ENCODE measurements at places on chromosomes 3 and 15. TPM values are rescaled to one million over a fixed set of nuclear protein-coding genes. Genes with fewer than 3 reads are reported as not detected.
A peak's percentile ranks its signal among the peaks of the same experiment; 100 is the strongest.

ANKRD63 gene
- not detected for total RNA-seq

NFKBIZ gene
- total RNA-seq: 6.3 TPM

ZNF501 gene
- total RNA-seq: 8.8 TPM

SHC4 gene
- total RNA-seq: 0.22 TPM

FBXO22 gene
- 39.7 TPM for total RNA-seq

DNA sequence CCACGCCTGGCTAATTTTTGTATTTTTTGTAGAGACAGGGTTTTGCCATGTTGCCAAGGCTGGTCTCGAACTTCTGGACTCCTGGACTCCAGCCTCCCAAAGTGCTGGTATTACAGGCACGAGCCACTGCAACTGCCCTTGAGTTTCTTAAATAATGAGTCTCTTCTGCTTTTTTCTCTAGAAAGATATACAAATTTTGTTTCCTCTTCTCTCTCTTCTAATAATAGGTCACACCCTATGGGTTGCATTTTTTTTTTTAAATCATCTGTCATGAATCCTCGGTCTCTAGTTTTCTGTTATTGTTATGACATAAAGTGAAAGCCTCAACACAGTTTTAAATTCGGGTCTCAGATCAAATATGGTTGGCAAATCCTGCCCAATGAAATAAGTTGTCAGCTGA is 111.2 kb downstream of the IL12A start:
- H3K27ac ChIP-seq: no peak overlapping the region
- H3K36me3 ChIP-seq: no peaks in the 10 kb centered on the region
- H3K4me1 ChIP-seq: no peaks in the 10 kb centered on the region
- no peak for DNase-seq

- DNase-seq: peak; percentile 82
- no peaks in the 10 kb centered on the region for H3K36me3 ChIP-seq
- H3K4me3 ChIP-seq: no peak overlapping the region
- no peaks in the 10 kb centered on the region for H3K27me3 ChIP-seq
- H3K4me1 ChIP-seq: no peaks in the 10 kb centered on the region
- no peak overlapping the region for H3K27ac ChIP-seq
These were observed 152.1 kb upstream of the TBC1D5 start for GRCh38 chr3:17894434-17895060.

DNA sequence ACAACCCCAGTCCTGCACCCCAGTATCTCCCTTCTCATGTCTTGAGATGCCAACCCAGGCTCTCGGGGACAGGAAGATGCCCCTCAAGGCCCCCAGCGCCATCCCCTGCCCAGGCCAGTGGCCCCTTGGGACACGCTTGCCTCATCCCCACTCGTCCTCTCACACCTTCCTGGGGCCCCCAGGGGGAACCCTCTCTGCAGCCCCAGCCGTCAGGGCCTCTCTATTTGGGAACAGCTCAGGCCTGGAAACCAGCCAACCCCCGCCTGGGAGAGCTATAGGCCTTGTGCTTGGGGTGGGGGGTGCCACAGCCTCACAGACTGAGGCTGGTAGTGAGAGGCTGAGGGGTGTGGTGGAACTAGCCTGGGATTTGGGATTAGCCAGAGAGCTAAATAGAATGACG is 7.8 kb downstream of the LINGO1 start:
- no peak overlapping the region for H3K27ac ChIP-seq
- H3K4me1 ChIP-seq: no peaks in the 10 kb centered on the region
- no peak for DNase-seq

GRCh38 chr15:63195569-63196015 is 6.2 kb downstream of the RAB8B start:
- H3K27ac ChIP-seq: no peak overlapping the region
- H3K27me3 ChIP-seq: no peaks in the 10 kb centered on the region
- no peaks in the 10 kb centered on the region for H3K36me3 ChIP-seq
- peaks cover 17% of the 10 kb centered on the region for H3K4me1 ChIP-seq

DNA sequence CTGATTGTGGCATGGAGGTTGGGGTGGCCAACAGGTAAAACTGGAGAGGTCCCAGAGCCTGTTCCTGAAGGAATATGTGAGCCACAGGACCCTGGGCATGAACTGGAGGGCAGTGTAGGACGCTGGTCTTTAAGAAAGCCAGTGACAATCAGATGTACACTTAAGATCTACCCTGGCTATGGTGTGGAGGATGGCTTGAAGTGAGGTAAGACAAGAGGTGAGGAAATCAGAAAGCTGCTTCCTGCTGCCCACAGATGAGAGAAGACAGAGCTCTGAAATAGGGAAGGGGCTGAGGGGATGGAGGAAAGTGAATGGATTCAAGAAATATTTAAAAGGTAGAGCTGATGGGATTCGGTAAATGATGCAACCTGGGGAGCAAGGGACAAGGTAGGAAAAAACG is 22.7 kb upstream of the KLHL6 start:
- peak overlapping the region; percentile 51 for H3K4me3 ChIP-seq
- H3K4me1 ChIP-seq: peaks cover 58% of the 10 kb centered on the region
- no peak for DNase-seq
- peaks cover 4% of the 10 kb centered on the region for H3K27me3 ChIP-seq
- no peak overlapping the region for H3K27ac ChIP-seq

DNA sequence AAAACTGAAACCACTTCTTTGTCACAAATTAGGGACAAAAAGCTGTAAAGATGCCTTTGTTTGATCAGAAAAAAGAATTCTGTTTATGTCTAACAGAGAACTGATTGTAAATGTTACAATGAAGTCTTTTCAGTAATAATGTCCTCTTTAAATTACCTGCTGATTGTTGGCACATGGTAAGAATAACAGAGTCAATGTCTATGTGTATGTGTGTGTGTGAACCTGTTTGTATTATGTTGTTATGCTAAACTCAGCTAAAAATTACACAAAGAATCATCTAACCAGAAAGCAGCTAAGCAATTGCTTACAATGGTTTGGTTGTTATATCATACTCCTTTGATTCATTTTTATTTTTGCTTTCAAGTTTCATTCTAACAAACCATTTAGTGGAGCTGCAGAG is 159.1 kb upstream of the PDZRN3 start:
- no peak for DNase-seq
- H3K36me3 ChIP-seq: no peaks in the 10 kb centered on the region
- H3K4me3 ChIP-seq: no peak overlapping the region
- no peaks in the 10 kb centered on the region for H3K4me1 ChIP-seq

DNA sequence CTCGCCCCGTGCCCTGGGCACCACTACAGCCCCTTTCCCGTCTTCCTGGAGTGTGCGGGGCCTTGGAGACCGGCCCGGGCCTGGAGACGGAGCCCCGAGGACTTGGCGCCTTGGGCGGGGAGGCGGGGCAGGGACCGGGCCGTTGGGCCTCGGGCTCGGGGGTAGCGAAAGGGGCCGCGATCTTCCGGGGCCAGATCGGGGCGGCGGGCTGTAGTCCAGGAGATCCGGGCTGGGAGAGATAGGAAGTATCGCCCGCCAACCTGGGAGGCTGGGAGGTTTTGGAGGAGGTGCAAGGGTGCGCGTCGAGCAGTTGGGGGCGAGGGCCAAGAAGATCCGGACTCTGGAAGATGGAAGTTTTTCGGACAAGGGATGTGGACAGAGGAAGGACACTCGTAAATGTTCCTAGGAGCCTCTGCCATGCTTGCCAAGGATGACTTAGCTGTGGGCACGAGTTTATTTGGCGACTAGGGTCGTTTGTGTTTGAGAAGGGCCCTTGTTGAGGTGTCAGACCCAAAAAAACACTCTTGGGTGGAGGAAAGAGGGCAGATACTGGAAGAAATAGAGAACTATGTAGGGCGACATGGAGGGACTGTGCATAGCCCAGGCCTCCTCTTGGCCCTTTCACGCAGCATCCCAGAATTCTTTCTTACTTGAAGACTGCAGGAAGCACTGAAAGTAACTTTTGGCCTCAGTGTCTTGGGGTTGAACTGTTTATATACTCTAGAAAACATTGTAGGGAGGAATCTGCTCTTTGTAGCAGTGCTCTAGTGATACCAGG is 712 bp downstream of the RTF1 start:
- H3K36me3 ChIP-seq: no peaks in the 10 kb centered on the region
- no peaks in the 10 kb centered on the region for H3K27me3 ChIP-seq
- H3K4me3 ChIP-seq: peak overlapping the region; percentile 96
- peaks cover 26% of the 10 kb centered on the region for H3K4me1 ChIP-seq

GRCh38 chr15:89654301-89654761 is 936 bp downstream of the KIF7 start:
- no peak overlapping the region for H3K4me3 ChIP-seq
- DNase-seq: no peak
- H3K27ac ChIP-seq: no peak overlapping the region
- no peaks in the 10 kb centered on the region for H3K27me3 ChIP-seq
- H3K4me1 ChIP-seq: no peaks in the 10 kb centered on the region

GRCh38 chr3:53845881-53846133 is 412 bp downstream of the CHDH start:
- no peak overlapping the region for H3K4me3 ChIP-seq
- H3K4me1 ChIP-seq: no peaks in the 10 kb centered on the region
- no peak overlapping the region for H3K27ac ChIP-seq
- no peaks in the 10 kb centered on the region for H3K36me3 ChIP-seq
- H3K27me3 ChIP-seq: no peaks in the 10 kb centered on the region

DNA sequence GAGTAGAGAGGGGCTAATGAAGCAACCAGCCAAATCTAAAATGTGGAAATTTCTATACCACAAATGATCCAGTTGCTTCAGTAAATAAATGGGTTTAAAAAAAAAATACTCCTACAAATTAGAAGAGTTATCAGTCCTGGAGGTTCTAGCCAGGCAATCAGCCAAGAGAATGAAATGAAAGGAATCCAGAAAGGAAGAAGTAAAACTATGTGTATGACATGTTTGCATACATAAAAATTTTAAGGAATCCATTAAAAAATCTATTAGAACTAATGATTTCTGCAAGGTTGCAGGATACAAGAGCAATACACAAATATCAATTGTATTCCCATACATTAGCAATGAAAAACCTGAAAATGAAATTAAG is 9.6 kb downstream of the MESP2 start:
- H3K27ac ChIP-seq: no peak overlapping the region
- no peak for DNase-seq
- H3K4me1 ChIP-seq: no peaks in the 10 kb centered on the region

DNA sequence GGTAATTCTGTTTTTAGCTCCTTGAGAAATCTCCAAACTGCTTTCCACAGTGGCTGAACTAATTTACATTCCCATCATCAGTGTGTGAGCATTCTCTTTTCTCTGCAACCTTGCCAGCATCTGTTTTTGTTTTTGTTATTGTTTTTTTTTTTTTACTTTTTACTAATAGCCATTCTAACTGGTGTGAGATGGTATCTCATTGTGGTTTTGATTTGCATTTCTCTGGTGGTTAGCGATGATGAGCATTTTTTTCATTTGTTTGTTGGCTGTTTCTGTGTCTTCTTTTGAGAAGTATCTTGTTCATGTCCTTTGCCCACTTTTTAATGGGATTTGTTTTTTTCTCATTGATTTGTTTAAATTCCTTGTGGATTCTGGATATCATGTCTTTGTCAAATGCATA is 129.7 kb upstream of the ABHD17C start:
- H3K27ac ChIP-seq: no peak overlapping the region
- H3K4me3 ChIP-seq: no peak overlapping the region
- H3K4me1 ChIP-seq: no peaks in the 10 kb centered on the region
- no peak for DNase-seq
- no peaks in the 10 kb centered on the region for H3K27me3 ChIP-seq
- H3K36me3 ChIP-seq: no peaks in the 10 kb centered on the region

DNA sequence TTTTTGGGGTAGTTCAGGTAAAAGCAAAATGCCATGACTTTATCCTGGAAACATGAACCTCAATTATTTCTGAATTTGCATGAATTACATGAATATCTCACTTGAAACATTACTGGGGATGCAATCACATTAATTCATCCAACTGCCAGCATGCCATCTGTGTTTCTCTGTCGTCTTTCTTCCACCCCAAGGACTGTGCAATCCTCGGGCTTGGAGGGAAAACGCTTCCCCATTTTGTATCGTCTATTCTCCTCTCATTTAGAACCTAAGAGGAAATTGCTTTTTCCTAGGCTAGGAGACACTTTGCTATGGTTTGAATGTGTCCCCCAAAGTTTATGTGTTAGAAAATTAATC is 109.4 kb downstream of the SQOR start:
- no peaks in the 10 kb centered on the region for H3K27me3 ChIP-seq
- DNase-seq: no peak
- H3K4me1 ChIP-seq: no peaks in the 10 kb centered on the region
- no peak overlapping the region for H3K27ac ChIP-seq
- no peak overlapping the region for H3K4me3 ChIP-seq
